ENCODE measurements at places on chromosomes 3 and 15.

DNA sequence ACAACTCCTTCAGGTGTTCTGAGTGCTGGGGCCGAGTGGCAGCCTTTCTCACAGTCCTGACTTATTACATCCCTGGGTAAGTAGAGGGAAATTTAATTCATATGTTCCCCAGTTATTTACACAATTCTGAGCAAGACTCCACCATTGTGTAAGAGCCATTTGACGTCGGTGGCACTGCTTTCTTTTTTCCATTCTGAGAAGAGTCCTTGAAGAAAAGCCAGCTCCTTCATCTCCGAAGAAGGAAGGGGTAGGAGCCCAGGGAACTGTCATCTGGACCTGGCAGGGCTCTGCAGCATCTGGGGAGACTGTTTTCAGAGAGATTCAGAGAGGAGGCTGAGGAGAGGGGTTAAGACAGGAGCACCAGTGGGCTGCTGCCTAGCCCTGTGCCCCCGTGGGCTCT lies 22.6 kb upstream of the MASP1 start:
- no peak for DNase-seq

- no peak for DNase-seq
Measured at GRCh38 chr3:67288466-67289106, 290.5 kb downstream of the KBTBD8 start.

DNA sequence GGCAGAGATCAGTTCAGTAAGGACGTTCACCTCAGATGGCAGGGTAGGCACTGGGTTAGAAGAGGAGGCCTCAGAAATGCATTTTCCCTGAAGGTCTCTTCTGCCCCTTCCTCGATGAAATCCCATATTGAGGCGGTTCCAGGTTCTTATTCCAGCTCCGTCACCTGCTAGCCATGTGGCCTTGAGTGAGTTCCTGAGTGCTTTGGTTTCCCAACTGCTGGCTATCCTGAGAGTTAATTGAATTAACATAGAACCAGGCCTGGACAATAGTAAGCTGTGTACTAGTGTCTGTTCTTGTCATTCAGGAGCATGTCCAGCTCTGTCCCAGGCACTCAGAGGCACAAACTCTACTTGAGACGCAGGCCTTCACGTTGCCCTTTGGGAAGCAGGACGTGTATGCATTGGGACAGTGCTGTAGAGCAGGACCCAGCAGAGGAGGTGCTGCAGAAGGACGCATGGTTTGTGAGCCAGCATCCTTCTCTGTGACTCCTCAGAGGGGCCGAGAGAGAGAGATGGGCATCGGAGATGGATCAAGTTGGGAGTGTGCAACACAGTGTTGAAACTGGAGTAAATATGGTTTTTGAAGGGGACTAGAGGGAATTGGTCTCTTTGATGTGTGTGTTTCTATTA lies 114.2 kb downstream of the ASB7 start:
- no peak for DNase-seq

DNA sequence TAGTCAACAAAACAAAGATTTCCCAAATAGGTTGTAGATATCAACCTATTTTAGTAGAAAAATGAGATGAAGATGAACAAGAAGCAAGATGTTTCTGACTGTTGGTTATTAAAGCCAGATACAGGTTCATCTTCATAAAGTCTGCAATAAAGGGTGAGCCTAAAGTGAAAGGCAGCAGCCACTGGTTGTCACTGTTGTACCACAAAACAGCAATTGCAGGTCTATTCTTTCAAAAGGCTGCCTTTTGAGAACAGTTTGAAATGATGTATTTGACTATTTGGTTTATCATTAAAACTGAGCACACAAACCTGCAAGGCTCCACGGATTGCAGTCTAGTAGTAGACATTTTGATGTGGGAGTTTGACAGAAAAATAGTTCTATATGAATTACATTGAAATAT lies 543.4 kb downstream of the GBE1 start:
- DNase-seq, result no peak

DNA sequence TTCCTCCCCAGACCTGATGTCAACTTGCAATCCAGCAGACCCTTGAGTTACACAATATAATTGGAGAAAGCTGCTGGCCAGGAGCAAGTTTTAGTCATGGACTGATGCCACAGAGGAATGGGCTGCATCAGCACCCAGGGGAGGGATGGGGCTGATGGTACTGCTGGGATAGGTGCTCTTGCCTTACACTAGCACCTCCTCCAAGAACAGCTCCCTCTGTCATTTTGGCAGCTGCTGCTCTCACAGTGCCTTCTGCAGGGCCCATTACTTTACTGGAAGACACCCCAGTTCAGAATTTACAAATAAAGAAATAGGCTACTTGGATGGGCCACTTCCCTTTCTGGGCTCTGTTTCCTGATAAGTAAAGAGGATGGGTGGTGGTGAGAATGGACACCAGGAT lies 85.3 kb upstream of the RORA start:
- no peak for DNase-seq

- DNase-seq, result no peak
Measured at GRCh38 chr15:90020936-90021507, 19.9 kb downstream of the ZNF710 start.

DNA sequence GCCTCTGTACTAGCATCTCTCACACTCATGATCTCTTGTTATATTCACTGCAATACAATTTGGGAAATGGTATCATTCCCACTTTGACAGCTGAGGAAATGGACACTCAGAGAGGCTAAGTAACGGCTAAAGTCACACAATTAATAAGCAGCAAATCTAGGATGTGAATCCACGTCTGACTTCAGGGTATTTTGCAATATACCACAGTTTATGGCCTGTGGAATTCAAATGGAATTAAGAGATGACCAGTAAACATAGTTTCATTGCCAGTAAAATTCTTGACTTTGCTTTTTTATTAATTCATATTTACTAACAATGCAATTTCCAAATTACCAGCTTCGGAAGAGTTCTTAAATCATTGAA lies 61.1 kb downstream of the CCNL1 start:
- DNase-seq, result no peak

- DNase-seq, result no peak
Measured at GRCh38 chr15:93048759-93049161, 40.3 kb downstream of the RGMA start.

DNA sequence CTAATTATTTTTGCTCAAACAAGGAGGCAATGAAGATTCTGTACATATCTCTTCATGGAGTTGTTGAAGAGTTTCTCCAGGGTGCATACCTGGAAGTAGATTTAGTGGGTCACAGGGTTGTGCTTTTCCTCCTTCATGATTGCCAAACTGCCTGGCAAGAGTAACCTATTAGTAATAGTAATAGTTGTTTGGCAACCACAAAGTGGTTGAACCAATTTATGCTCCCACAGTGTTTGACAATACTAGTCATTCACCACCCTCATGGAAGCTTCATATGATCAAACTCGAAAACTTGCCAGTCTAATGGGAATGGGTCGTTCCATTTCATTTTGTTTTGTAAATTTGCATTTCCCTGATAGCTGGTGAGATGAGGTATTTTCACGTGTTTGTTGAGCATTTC lies 57.8 kb downstream of the TLE3 start:
- DNase-seq, result no peak

DNA sequence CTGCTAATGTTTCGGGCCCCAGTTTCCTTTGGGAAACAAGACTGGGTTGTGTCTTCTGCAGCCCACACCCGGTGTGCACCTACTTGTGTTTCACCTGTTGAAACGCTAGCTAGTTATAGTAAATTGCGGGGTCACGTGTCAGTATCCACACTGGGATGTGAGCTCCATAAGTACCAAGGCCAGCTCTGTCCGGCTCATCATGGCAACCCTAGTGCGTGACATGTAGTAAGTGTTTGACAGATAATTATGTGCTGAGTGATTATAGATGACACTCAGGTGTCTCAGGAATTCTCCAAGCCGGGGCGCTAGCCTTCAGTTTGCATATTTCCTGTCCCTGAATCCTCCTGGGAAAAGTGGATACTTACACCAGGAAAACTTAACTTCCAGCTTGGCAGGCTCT lies 12.8 kb downstream of the APOD start:
- DNase-seq, result no peak

DNA sequence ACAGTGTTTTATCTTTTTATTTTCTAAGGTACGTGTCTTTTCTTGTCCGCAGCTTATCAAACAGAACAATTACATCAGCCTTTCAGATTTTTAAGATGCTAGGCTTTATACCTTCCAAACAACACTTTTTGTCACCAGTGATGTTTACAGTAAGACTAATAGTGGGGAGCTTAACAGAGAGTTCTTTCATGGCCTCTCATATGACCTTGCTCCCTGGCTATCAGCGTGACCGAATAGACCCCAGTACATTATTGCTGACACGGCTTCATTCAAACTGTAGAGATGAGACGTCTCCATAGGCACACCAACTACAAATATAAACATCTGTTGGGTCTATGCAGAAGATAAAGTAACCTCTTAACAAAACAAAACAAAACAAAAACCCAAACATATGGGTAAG lies 477.6 kb upstream of the KCNMB2 start:
- DNase-seq, result no peak

GRCh38 chr3:50321336-50322114 lies 1.0 kb downstream of the HYAL2 start:
- DNase-seq, result peak; percentile 77

- DNase-seq, result no peak
Measured at GRCh38 chr3:55468251-55468650, 18.9 kb downstream of the WNT5A start.

DNA sequence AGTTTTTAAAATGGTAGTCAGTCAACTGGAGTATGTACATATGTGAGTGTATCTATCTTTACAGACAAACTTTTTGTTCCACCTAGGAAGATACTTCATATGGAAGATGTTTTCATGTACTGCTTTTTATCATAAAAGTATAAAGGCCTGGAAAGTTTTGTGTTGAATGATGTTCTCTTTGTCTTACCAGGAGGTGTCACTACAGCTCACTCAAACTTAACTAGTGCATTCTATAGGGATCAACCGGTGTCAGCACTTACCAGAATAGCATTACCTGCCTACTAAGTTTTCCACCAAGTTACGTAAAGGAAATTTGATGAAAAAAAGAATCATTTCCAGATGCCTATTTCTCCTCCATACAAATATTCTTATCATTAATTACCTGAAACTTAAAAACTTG lies 522.6 kb upstream of the SEMA6D start:
- no peak for DNase-seq

DNA sequence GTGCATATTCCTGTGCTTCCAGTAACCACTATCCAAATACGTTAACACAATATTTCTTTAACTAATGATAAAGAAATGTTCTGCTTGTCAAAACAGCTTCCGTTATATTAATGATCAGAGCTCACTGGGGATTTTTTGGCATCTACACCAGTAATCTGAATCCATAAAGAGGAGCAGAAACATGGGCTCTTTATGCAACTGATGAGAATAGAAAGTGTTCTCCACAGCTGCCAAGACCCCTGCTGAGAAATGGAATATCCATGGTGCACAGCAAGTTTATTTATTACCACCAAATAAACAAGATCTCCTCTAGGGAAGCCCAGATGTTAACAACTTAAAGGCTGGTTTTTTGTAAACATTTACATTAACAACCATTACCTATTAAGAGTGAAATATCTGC lies 54.5 kb downstream of the ALDH1A2 start:
- DNase-seq, result no peak

GRCh38 chr3:162956711-162957110 lies 1460.1 kb downstream of the OTOL1 start:
- DNase-seq, result no peak

- no peak for DNase-seq
Measured at GRCh38 chr3:156352728-156353127, 202.2 kb downstream of the SSR3 start.

GRCh38 chr3:38226273-38226672 lies 39.3 kb upstream of the SLC22A13 start:
- no peak for DNase-seq

GRCh38 chr15:46681901-46682300 lies 1035.4 kb upstream of the SEMA6D start:
- no peak for DNase-seq

DNA sequence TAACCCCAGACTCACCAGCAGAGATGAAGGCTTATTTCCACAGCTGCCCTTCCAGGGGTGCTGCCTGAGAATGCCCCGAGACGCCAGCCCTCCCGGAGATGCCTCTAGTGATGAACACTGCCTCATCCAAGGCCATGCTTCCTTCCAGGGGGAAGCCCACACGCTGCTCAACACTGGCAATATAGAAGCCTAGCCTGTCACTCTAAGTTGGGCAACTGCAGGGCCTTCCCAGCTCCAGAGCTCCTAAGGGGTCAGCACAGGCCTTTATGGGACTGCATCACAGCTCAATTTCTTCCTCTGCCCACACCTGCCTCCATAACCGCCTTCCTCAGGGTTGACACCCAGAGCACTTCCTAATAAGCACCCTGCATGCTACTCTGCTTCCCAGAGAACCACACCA lies 217.7 kb downstream of the ABHD5 start:
- DNase-seq, result no peak

GRCh38 chr15:69953051-69953450 lies 144.7 kb downstream of the TLE3 start:
- no peak for DNase-seq

- DNase-seq, result peak; percentile 69
Measured at GRCh38 chr15:78859971-78860719, 12.5 kb upstream of the MORF4L1 start.

DNA sequence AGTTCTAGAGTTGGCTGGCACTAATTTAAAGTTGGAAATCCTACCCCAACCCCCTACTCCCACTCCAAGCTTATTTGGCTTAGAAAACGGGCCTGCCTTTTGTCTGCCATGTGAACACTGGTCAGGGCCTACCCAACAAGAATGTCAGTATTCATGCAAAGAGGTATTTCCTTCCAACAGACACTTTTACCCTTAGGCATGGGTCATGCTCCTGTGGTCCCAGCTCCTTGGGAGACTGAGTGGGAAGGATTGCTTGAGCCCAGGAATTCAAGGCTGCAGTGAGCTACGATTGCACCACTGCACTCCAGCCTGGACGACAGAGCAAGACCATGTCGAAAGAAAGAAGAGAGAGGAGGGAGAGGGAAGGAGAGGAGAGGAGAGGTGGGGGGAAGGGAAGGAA lies 137.5 kb upstream of the LRTM1 start:
- no peak for DNase-seq
